ENCODE measurements at places on chromosomes 3 and 15.

DNA sequence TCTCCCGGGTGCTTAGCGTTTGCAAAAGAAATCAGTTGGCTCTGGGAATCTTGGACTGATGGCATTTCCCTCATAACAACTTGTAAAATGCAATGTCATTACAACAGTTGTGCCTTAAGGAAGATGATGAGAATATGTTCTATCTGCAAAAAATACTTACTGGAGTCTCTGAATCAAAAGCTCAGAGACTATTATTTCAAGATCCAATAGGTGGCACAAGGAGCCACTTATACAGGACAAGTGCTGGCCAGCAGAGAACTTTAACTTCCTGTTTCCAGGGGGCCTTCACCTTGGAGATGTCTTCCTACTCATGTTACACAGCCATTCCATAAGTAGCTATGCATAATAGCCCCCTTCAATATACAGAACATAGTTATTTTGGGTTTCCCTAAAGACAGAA is 8.9 kb upstream of the RPS27L start:
- no peak for DNase-seq

DNA sequence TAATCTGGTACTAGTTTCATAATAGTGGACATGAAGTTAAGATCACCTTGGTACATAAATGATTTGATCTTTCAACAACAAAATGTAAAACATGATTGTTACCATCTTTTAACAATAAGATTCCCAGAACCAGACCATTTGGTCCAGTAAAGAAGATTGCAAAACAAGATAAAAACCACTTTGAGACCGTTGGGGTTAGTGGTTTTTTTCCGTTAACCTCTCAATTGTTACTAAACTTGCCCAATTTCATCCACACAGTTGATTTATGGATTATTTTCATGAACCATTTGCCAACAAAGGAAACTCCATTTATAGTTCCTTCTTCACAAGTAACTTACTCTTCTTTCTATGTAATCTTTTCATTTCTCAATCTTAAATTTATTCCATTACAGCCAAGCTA is 53.8 kb downstream of the ATP8B4 start:
- DNase-seq: no peak

DNA sequence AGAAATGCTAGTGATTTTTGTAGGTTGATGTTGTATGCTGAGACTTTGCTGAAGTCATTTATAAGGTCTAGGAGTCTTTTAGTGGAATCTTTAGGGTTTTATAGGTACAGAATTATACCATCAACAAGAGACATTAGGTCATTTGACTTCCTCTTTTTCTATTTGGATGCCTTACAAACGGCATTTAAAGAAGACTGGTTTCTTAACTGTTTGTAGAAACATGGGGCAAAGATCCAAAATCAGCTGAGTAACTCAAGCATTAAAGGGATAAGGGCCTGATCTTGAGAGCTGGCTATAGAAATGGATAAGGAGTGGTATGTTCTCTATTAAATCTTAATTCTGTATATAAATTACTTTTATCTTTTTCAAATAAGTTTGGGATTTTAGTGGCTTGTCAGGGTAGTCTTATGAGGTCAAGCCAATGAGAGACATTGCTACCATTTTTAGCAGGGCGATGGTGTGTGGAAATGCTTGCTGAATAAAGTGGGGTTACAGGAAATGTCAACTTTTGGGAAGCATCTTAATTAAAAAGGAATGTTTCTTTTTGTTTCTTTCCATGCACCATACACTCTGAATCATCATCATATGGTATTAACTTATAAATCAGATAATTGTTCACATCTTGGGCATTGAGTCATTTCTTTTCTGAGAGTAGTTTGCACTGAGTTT is 197.7 kb upstream of the GBE1 start:
- DNase-seq: no peak

- no peak for DNase-seq
Measured at GRCh38 chr15:75153565-75154276, 48.0 kb upstream of the C15orf39 start.

GRCh38 chr15:58469432-58470353 is 37.9 kb downstream of the LIPC start:
- no peak for DNase-seq

GRCh38 chr15:56215769-56216168 is 27.9 kb downstream of the RFX7 start:
- no peak for DNase-seq

GRCh38 chr3:25558121-25558520 is 106.6 kb downstream of the TOP2B start:
- DNase-seq: no peak

GRCh38 chr3:161415506-161416231 is 44.4 kb upstream of the SPTSSB start:
- DNase-seq: no peak

GRCh38 chr15:71054286-71054952 is 60.9 kb upstream of the THSD4 start:
- no peak for DNase-seq

DNA sequence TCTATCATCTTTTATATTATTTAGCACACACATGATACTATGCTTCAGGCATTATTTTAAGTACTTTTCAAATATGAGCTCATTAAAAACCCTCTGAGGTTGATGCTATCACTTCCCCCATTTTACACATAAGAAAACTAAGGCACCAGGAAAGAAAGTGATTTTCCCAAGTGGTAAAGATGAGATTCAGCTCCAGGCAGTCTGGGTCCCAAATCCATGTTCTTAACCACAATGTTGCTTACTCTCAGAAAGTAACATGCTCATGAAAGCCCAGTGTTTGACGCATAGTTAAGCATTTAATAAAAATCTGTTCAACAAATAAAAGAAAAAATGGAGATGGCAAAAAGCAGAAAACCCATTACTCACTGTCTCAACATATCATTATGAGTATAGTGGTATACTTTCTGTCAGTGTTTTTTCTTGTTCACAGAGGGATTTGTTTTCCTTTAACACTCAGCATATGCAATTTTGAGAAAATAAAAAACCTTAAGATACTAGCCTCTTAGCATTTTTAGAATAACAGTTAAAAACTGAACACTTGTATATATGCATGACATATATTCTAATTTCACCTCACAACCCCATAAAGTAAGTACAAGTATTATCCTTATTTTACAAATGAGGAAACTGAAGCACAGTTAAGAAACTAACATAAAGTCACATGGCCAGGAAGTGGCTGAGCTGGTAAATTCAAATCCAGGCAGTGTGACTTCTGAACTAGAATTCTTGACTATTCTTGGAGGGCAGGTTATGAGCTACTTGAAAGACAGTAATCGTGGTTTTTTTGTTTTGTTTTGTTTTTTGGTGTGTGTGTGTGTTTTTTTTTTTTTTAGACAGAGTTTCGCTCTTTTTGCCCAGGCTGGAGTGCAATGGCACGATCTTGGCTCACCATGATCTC is 10.4 kb downstream of the PEAK1 start:
- peak; percentile 5 for DNase-seq

- peak; percentile 46 for DNase-seq
Measured at GRCh38 chr3:178084938-178085816, 451.1 kb upstream of the KCNMB2 start.

- DNase-seq: no peak
Measured at GRCh38 chr3:76554707-76555106, 485.2 kb upstream of the ROBO2 start.

GRCh38 chr15:39835550-39835949 is 52.9 kb upstream of the FSIP1 start:
- no peak for DNase-seq

- no peak for DNase-seq
Measured at GRCh38 chr3:99659032-99659431, 20.6 kb downstream of the COL8A1 start.

GRCh38 chr3:179687967-179688535 is 35.2 kb downstream of the USP13 start:
- no peak for DNase-seq

DNA sequence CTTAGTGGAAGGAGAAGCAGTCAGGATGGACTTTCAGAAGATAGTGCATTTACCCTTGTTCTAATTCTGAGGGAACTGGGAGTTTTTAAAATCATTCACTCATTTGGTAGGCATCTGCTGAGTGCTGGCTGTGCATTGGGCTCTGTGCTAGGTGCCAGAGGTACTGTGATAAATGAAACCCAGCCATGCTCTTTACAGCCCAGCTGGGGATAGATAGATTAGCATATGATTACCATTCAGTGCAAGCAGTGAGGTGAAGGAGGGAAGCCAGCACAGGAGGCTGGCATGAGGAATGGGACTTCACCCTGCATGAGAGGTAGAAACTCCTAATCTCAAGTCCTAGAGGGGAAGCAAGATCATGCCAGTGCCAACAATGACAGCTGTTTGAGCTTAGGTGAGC is 361.9 kb upstream of the TRIM42 start:
- DNase-seq: no peak

DNA sequence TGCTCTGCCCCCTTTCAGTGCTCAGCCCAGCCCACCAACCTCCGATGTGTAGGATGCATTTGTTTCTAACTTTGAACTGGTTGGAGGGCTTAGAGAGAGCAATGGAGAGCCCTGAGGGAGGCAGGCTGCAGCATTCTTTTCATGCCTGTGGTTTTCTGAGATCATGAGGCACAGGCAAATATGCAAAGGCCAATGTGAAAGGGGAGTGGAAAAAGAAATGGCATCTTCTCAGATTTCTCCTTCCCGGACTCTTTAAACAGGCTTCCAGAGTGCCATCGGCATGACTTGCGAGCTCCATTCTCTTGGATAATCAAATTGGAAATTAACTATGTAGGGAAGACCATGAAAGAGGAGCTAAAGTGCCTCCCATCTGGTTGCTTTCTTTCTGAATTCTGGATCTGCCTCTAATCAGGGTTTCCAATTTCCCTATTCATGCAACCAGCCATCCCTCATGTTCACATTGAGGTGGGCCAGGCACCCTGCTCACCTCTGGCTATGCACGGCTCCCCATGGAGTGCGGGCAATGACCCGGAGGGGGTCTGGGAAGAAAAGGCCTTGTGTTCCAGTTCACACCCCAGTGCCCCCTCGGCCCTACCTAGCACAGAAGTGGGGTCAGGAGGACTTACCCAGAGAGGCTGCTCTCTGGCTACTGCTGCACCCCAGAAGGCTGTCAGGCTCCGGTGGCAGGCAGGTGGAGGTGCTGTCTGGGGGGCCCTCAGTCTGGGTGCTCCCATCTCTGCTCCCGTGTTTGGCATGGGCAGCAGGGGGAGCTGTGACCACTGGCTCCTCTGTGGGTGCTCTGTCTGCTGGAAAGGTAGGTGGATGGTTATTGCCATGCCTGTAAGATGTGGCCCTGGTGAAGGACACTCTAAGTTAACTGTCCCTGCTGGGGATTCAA is 16.1 kb downstream of the AMOTL2 start:
- no peak for DNase-seq

DNA sequence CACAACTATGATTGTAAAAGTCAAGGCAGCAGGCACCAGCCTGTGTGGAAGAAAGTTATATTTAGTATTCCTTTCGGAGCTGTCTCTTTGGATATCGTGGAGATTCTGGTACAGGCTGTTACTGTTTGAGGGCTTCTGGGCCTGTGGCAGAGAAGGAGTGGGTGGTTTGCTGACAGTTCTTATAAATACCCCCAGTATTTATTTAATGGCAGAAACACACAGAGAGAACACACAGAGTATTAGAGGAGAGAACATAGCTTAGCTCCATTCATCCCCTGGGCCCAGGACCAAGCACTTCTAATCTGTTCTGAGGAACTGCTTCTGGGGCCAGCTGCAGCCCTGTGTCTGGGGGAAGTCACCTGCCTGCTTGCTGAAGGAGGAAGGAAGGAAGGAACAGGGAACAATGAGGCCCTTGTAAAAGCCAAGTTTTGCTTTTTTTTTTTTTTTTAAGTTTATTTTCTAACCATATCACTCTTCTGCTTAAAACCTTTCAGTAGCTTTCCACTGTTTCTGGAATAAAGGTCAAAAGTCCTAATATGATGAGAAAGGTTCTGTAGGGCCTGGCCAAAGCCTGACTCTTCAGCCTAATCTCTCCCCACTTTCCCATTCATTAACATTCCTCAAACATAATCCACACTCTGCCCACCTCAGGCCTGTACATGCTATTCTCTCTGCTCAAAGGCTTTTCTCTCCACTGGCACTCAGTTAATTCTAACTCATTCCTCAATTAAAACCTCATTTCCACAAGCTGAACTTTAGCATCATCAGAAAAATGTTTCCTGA is 11.8 kb upstream of the PP2D1 start:
- DNase-seq: no peak

DNA sequence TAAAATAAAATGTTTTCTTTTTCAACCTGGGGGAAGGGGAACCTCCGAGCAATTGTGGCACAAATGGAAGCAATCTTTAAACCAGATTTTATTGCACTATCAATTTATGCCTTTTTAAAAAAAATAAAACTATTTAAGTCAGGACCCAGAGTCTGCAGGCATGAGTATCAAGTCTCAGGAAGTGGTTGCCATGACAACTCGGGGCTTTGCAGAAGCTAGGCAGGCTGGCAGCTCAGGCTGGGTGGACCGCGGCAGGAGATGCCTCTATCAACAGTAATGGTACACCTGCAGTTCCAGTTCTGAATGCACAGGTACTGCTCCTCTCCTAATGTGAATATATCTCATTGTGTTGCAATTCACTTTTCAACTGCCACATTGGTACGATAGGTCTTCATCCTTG is 447.7 kb downstream of the GABRG3 start:
- no peak for DNase-seq

DNA sequence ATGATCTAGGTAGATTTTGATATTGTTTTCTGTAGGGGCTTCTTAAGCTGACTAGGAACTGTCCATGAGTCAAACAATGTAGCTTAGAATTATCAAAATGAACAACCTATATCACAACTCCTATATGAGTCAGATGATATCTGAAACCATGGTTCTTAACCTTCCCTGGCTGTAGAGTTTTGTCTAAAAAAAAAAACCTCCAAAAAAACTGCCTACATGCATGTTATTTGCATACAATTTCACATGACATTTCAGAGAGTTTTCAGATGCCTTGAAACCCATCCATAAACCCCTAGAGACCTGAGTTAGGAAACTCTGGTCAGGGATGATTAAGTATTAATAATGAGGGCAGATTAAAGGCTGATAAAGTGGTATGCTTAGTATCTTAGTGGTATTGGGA is 157.0 kb downstream of the CHST2 start:
- DNase-seq: no peak

- no peak for DNase-seq
Measured at GRCh38 chr3:25378786-25379311, 49.2 kb upstream of the RARB start.

DNA sequence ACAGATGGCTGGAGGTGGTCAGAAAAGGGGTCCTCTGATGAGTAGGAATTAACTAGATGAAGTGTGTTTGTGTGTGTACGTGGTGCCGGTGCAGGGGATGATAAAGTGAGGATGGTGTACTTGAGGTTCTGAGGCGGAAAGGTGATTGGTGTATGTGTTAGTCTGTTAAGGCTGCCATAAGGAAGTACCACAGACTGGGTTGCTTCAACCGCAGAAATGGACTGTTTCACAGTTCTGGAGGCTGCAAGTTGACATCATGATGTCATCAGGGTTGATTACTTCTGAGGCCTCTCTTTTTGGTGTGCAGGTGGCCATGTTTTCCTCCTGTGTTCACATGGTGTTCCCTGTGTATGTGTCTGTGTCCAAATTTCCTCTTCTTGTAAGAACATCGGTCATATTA is 202.4 kb upstream of the RGMA start:
- no peak for DNase-seq

Data from CD4-positive, alpha-beta T cell (primary cell).